Endodermal cell (in vitro differentiated cells): ENCODE measurements at places on chromosomes 11 and 22.

DNA sequence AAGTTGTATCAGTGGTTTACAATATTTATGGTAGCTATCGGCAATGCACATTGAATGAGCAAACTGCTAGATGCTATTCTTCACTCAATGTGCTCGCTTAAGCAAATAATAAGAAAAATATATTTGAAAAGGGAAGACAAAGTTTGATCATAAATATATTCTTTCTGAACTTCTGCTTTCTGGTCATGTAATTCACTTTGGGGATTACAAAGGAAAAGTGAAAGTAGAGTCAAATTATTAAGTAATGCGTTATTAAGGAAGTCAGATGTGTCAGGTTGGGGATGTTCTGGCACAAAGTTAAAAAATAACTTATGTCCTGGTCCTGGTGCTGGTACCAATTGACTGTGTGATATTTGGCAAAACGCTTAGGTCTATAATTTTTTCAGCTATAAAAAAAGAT lies 98.0 kb upstream of the TRIM77 start:
- no peak overlapping the region for H3K27ac ChIP-seq
- no peak for DNase-seq
- no peaks in the 10 kb centered on the region for H3K27me3 ChIP-seq
- H3K36me3 ChIP-seq: no peaks in the 10 kb centered on the region

DNA sequence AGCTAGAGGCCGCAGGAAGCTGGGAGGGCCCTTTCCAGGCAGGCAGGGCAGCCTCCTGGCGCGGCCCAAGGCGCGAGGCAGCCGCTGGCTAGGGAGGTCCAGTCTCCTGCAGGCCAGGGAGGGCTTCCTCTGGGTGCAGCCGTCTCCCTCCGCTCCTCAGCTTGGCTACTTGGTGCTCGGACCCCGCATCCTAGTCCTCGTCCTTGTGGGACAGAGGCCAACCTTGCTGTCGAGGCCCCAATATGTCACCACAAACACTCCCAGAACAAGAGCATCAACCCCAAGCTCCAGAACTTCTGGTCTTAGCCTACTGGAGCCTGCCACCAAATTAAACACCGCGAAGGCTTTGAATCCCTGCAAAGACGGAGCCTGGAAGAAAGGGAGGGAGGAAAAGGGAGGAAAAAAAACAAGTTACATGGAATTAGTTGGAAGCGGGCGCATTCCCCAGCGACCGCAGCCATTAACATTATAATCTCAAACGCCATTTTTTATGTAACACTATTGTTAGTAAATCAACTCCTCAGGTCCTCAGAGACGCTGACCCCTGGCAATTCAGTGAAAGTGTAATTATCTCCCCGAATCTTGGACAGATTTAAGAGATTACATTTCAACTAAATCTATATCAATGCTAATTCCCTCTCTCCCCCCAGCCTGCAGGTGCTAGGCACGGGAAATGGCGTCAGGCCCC lies 12.7 kb upstream of the PAX6 start:
- DNase-seq: peak; percentile 77
- H3K36me3 ChIP-seq: no peaks in the 10 kb centered on the region
- H3K27ac ChIP-seq: no peak overlapping the region
- no peak overlapping the region for H3K4me3 ChIP-seq
- H3K4me1 ChIP-seq: peaks cover 15% of the 10 kb centered on the region

DNA sequence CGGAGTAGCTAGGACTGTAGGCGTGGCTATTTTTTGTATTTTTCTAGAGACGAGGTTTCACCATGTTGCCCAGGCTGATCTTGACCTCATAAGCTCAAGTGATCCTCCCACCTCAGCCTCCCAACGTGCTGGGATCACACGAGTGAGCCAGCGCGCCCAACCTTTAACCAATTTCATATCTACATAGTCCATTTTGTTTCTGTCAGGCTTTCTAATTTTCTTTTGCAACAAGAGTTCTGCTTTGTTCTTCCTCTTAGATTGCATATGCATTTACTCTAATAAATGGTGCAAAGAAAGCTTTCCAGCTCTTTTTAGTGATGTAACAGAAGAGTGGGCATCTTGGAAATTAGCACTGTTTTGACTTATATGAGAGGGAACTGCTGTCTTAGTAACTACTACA lies 13.3 kb downstream of the RTN3 start:
- no peaks in the 10 kb centered on the region for H3K4me1 ChIP-seq
- DNase-seq: no peak
- no peaks in the 10 kb centered on the region for H3K36me3 ChIP-seq
- H3K27ac ChIP-seq: no peak overlapping the region
- H3K4me3 ChIP-seq: no peak overlapping the region

DNA sequence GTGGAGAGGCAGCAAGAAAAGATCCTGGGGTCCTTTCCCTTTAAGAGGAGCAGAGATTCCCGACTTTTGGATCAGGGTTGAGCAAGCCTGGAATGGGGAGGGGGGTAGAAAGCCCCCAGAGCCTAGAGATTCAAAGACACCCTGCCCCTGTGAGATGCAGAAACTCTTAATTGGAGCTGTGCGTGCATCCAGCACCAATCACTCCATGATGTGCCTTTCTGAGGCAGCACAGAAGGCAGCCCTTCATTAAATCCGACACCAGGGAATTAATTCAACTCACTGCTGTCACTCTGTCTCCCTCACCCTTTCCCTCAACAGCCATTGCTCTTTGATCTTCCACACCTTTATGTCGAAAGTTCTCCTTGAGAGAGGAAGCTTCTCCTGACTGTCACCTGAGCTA lies 43.0 kb downstream of the DSCAML1 start:
- H3K27me3 ChIP-seq: peaks cover 12% of the 10 kb centered on the region
- no peak for DNase-seq
- H3K27ac ChIP-seq: no peak overlapping the region
- H3K36me3 ChIP-seq: no peaks in the 10 kb centered on the region
- no peak overlapping the region for H3K4me3 ChIP-seq
